ENCODE measurements at places on chromosomes 7 and 10. TPM values are rescaled to one million over a fixed set of nuclear protein-coding genes. Genes with fewer than 3 reads are reported as not detected.

Gene CHN2
- 34.2 TPM for total RNA-seq

Gene SLC26A3
- 0.31 TPM for total RNA-seq

Gene CYP26C1
- total RNA-seq: 0.10 TPM

Gene NPFFR1
- 0.05 TPM for total RNA-seq

Gene RNF32
- total RNA-seq: 1.4 TPM

Gene MRPS33
- 63.8 TPM for total RNA-seq

Gene FAM25C
- total RNA-seq: not detected

Gene BMPER
- 6.8 TPM for total RNA-seq

Gene TUBAL3
- not detected for total RNA-seq

Gene FRAT1
- 2.9 TPM for total RNA-seq

Gene IFIT1B
- total RNA-seq: not detected

Gene ANKRD22
- total RNA-seq: 14.7 TPM

Gene TSPAN33
- total RNA-seq: 11.1 TPM

Gene CYP3A5
- total RNA-seq: 104 TPM

Gene GHRHR
- not detected for total RNA-seq

Gene MRLN
- not detected for total RNA-seq

Gene VIPR2
- total RNA-seq: 4.8 TPM

Gene ATG9B
- total RNA-seq: 0.55 TPM

Gene XPNPEP1
- total RNA-seq: 106 TPM

Gene ZSWIM8
- 129 TPM for total RNA-seq

Gene ANKRD2
- 1.1 TPM for total RNA-seq

Gene SLC26A5
- total RNA-seq: 6.2 TPM

Gene CROT
- total RNA-seq: 96.9 TPM

Gene ITGA8
- 58.6 TPM for total RNA-seq

Gene FGFR2
- total RNA-seq: 36.2 TPM

Gene ARL5B
- total RNA-seq: 11.8 TPM

Gene LRIT1
- not detected for total RNA-seq

Gene SLC18A3
- not detected for total RNA-seq

Gene ST7
- 25.4 TPM for total RNA-seq

Gene MALRD1
- 2.3 TPM for total RNA-seq

Gene NT5C2
- total RNA-seq: 172 TPM

Gene LIPF
- total RNA-seq: not detected

Gene THAP5
- total RNA-seq: 35.6 TPM

Gene PPRC1
- 59.4 TPM for total RNA-seq

Gene LEP
- total RNA-seq: 0.89 TPM

Gene FAM25G
- total RNA-seq: not detected

Gene TLL2
- total RNA-seq: 0.96 TPM

Gene NXPH1
- total RNA-seq: not detected

Gene HOGA1
- total RNA-seq: 1.3 TPM

Gene OR9A2
- total RNA-seq: not detected

Gene RBM20
- 0.68 TPM for total RNA-seq
